ENCODE measurements at places on chromosomes 1 and 21.

DNA sequence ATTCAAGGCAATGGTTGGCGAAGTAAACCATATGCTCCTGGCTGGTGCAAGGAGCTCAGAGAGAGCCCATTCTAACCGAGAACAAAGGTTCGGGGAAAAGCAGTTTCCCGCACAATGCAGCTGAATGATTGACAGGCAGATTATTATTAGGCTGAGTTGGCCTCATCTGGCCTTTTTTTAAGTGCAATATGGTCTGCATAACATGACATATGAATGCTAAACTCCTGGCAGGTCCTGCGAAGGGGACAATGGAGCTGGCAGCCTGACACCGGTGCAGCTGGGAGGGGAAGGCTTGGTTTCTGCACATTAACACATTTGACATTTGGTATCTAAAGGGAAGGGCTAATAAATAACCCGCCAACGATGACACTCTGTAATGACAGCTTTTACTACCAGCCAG is 92.0 kb downstream of the MIS18A start:
- no peak for DNase-seq

- no peak for DNase-seq
Observed at GRCh38 chr1:234214129-234214910, 158.9 kb upstream of the COA6 start.

GRCh38 chr1:182259968-182260367 is 131.6 kb downstream of the GLUL start:
- no peak for DNase-seq

- DNase-seq: no peak
Observed at GRCh38 chr1:111725192-111725591, 14.0 kb downstream of the INKA2 start.

DNA sequence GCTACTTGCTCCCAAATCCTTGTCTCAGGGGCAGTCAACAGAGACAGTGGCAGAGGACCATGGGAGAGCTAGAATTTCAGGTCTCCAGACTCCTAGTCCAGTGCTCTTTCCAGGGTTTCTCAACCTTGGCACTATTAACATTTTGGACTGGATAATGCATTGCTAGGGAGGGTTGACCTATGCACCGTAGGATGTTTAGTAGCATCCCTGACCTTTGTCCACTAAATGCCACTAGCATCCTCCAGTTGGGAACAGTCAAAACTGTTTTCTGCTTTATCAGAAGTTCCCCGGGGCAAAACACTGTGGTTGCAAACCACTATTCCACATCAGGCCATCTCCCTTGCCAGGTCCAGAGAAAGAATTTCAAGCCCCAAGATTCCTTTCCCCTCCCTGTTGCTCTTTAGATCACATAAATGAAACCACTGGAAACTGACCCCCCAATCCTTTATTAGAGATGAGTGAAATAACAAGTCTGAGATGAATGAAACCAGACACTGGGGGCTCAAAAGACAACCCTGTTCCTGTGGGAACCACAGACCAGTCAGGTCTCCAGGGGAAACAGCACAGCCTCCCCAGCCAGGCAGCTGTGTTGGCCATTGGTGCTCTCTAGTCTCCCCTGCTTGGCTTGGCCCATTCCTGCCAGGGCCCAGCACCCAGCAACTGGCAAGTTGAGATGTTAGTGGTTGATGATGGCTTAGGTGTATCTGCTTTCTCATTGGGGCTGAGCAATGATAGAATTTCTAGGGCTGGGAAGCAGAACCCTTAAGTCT is 3.8 kb upstream of the TCEA3 start:
- no peak for DNase-seq

DNA sequence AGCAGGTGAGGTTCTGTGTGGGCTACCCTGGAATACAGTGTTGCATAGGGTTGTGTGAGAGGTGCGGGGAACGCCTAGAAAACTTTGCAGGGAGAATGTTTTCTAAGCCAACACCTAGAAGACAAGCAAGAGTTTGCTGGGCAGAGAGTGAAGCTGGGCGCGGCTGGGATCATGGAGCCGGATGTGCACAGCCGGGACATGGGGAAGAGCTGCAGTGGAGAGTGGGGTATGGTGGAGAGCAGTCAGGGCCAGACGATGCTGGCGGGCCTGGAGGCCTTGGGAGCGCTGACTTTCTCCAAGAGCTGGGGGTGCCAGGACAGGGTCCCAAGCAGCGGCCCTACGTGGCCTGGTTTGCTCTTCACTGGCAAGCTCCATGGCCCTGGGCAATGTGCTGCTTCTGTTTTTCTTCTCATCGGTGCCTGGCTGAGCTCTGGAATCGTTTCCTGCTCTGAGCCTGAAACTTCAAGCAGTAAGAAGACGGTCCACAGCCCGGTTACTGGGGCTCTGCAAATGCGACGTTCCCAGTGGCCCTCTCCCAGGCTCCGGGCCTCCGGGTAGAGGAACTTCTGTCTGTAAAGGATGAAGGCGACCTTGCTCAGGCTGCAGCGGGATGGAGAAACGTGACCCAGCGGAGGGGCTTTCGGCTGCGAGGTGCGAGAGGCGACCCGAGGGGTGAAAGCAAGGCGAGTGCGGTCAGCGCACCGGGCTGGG is 51.9 kb upstream of the CD34 start:
- no peak for DNase-seq

Data from fibroblast of skin of left biceps (primary cell).